ENCODE measurements at places on chromosomes 3 and 15. TPM values are rescaled to one million over a fixed set of nuclear protein-coding genes. Genes with fewer than 3 reads are reported as not detected.

CADM2 gene
- total RNA-seq, result not detected

TMEM108 gene
- total RNA-seq, result not detected

EXD1 gene
- total RNA-seq, result not detected

MEGF11 gene
- total RNA-seq, result not detected

LYZL4 gene
- not detected for total RNA-seq

CLK3 gene
- 74.0 TPM for total RNA-seq

LRRIQ4 gene
- not detected for total RNA-seq

DNAJC13 gene
- total RNA-seq, result 16.8 TPM

LCTL gene
- total RNA-seq, result not detected

PODXL2 gene
- total RNA-seq, result 3.4 TPM

UBA7 gene
- total RNA-seq, result 27.8 TPM

FBXO40 gene
- not detected for total RNA-seq

RBMS3 gene
- 0.81 TPM for total RNA-seq

HMCES gene
- total RNA-seq, result 62.3 TPM

SLC24A5 gene
- not detected for total RNA-seq

IGSF11 gene
- total RNA-seq, result not detected

SCN11A gene
- not detected for total RNA-seq

ZNF385D gene
- total RNA-seq, result not detected

CCDC80 gene
- 0.16 TPM for total RNA-seq

FEZF2 gene
- total RNA-seq, result not detected

KBTBD12 gene
- not detected for total RNA-seq

RETNLB gene
- not detected for total RNA-seq

All from activated T-cell treated with anti-CD3 and anti-CD28 coated beads, Interleukin-2, amount 50 U/mL, for 4 hours (primary cell).